Occipital lobe (tissue), 3 donors: ENCODE measurements at places on chromosomes 2 and 18. TPM values are rescaled to one million over a fixed set of nuclear protein-coding genes. Genes with fewer than 3 reads are reported as not detected.

GRCh38 chr2:121356058-121356640 is 71.1 kb upstream of the TFCP2L1 start:
- peak; percentile 14 for DNase-seq

DNA sequence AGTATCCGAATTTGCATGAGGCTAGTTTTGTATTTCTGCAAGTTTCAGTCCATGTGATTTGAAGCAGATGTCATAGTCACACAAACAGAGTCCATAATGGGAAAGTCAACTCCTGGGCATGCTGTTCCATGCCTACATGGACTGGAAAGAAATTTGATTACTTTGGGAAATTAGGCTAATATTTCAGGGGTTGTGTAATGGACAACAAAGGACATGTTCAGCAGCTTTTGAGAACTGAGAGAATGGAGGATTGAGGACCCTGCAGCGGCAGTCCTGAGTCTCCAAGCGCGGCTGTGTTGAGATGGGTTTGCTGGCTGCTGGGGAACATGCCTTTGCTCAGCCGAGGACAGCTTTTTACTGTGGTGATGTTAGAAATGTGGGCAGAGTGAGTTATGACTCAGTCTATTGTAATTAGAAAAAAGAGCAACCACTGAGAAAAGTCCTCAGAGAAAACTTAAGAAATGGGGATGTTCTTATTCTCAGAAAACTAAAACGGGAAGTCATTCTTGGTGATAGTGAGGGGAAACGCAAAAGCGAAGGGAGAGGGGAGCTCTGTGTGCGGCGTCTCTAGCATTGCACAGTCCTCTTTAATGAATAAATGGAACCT is 149.2 kb downstream of the FAM210A start:
- DNase-seq, result no peak

DNA sequence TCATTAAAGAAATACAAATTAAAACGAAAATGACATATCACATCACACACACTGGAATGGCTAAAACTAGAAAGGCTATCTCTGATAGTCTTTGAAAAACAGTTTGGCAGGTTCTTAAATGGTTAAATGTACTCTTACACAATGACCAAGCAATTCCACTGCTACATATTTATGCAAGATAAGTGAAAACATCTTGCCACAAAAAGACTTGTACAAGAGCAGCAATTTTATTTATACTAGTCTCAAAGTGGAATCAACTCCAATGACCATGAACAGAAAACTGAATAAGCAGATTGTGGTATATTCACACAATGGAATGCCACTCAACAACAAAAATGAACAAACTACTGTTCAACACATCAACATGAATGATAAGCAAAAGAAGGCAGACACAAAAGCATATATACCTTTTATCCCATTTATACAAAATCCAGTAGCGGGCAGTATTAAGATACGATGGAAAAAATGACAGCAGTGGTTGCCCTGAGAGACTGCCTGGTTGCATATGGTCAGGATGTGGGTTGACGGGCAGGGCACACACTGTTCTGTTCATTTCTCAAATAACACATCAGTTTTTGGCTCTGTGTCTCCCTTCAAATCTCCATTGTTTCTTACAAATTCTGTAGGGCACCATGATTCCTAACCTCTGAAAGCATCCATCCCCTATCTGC is 25.4 kb downstream of the SP100 start:
- no peak for DNase-seq

DNA sequence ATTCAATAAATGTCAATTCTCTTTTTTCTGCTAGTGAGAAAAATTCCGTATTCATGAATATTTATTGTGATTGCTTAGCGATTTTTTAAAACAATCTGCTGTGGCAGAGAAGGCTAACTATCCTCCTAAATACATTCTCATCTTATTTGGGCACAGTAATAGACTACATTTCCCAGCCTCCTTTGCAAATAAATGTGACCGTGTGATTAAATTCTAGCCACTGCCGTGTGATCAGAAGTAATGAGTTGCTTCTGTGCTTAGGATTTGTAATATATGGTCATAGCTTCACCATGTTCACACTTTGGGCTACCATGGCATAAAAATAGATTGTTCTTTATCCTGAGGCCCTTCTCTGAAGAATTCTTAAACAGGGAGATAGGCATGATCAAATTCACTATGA is 179.6 kb downstream of the FAM124B start:
- no peak for DNase-seq

GRCh38 chr2:217798743-217799562 is 203.8 kb downstream of the TNS1 start:
- DNase-seq, result no peak

DNA sequence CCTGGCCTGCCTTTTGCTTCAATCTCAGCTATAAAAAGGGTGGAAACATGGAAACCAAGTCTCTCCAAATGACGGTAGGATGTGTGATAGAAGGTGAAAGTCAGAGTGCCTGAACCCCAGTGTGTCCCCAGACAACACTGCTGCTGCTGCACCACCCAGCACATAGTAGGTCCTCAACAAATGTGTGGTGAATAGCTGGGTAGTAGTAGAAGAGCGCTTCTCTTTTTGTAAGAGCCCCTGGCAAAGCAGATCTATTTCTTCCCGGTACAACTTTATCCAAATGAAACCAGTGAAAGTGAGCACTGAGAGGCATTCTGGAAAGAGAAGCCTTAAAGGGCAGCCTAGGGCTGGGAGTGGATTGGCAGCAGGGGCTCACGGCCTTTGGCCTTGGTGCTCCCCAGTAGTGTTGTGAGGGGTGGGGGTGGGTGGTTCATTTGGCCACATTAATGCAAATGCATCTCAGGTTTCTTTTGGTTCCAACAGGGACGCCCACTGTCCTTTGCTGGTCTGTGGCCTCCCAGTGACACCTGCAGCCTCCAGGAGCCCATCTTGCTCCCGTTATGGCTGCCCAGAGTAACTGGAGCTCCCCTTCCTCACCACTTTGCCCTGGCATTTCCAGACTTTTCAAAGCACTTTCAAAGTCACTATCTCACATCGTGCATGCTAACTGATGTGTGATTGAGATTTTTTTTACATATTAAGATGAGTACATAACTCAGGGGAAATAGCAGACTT is 304.3 kb upstream of the EPAS1 start:
- DNase-seq, result no peak

DNA sequence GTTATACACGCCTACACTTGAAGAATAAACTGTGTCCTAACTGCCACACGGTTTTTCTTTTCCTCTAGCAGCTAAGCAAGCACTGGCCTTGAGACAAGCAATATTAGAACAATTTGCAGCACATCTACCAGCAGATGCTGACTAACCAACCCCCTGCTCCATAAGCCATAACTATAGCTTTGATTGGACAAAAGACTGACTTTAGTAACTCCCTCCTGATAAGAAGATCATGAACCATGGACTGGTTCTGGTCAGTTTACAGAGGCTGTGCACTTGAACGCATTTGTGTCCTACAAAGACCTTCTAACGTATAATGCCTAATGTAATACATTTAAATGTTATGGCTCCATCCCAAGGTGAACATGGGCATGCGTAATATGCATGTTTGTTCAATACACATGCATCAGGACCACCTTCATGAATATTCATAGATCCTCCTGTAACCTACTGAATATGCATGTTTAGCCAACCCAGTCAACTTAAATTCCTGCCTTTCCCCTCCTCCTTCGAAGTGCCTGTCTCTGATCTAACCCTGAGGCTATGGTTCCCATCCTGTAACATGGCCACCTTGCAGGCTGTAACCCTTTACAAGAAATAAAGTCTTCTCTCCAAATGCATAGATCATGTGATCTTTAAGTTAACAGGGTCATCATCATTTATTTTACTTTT is 26.5 kb downstream of the SLC4A5 start:
- DNase-seq, result no peak

The MPV17 gene
- total RNA-seq, result 36.8 TPM

DNA sequence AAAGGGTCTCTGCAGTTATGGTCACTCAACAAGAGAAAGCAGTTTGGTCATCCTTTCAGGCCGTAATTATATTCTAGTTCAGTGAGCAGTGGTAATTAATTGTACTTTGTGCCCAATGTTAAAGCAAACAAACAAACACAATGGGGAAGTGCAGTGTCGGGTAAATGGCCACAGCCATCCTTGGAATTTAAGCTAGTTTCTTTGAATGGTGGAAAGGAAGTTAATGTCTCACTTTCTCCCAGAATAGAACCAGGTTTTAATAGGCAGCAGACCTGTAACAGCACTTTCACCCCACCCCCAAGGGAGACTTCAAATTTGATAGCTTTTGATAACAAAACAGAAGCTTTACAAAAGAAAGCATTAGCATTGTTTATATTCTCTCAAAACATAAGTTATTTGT is 20.0 kb upstream of the ITGAV start:
- no peak for DNase-seq

The NEU2 gene
- not detected for total RNA-seq

DNA sequence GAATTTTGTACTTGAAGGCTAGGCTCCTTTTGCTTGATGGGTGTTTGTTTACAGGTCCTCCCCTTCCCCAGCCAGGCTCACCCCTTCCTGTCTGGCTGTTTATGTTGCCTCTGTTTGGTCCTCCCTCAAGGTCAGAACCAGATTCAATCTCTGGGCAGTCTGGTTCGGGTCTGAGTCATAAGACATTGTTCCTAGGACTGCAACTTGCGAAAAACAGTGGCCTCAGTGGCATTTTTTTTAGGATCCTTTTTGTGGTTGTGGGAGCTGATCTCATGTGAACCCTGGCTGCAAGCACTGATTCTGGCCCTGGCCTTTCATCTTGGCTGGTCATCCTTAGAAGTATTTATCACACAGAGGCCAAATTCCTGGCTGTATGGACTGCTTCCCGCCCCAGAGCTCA is 370.4 kb downstream of the CLIP4 start:
- DNase-seq, result no peak

DNA sequence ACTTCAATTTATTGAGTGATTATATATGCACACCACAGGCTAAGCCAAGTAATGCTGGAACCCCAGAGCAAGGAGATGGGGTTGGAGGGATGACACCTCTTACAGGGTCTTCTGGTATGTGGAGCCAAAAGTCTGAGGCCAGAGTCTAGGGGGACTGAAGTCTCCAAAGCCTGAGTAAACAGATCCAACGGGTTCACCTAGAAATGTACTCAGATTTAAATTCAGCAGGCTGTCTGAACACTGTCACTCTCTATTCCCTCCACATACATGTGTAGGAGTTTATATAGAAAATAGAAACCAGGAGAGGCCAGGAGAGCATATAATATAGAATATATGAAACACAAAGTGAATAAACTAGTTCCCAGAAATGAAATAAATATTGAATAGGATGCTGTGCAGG is 76.1 kb downstream of the PPP1R1C start:
- no peak for DNase-seq
